IMR-90 (cell line): ENCODE measurements at places on chromosomes 2 and 18. TPM values are rescaled to one million over a fixed set of nuclear protein-coding genes. Genes with fewer than 3 reads are reported as not detected.

- DNase-seq, result no peak
- no peak overlapping the region for H3K4me3 ChIP-seq
- no peak overlapping the region for H3K27ac ChIP-seq
- H3K4me1 ChIP-seq, result no peaks in the 10 kb centered on the region
- no peaks in the 10 kb centered on the region for H3K36me3 ChIP-seq
- no peaks in the 10 kb centered on the region for H3K27me3 ChIP-seq
These were observed 151.9 kb upstream of the ALKAL2 start for GRCh38 chr2:439556-440402.

CDH2 gene
- total RNA-seq, result 105 and 111 TPM in 2 replicates

DNA sequence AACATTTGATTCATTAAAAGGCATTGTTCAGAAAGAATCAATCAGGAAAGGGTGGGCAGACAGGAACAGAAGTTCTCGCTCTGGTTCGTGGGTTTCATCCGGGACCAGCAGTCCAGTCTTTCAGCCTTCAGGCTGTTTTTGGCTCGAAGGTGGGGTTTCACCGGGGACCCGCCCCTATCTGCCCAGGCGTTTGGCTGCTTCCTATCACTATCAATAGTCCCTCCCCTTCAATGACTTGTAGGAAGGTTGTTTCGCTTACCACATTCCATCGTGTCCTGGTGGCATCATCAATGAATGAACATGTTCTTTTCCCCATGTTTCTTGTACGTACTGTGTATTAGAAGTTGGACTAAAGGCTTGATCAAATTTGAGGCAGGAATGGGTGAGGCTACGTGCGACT is 130.3 kb downstream of the NEDD4L start:
- H3K36me3 ChIP-seq, result no peaks in the 10 kb centered on the region
- DNase-seq, result no peak
- H3K27me3 ChIP-seq, result peaks cover 3% of the 10 kb centered on the region

GRCh38 chr2:52881606-52882005 is 886.0 kb upstream of the CHAC2 start:
- peaks cover 14% of the 10 kb centered on the region for H3K4me1 ChIP-seq
- no peaks in the 10 kb centered on the region for H3K36me3 ChIP-seq
- H3K27ac ChIP-seq, result 0 out of 2 replicates have a peak overlapping the region, but pooled peaks have one; percentile 17
- peak; percentile 91 for DNase-seq
- H3K4me3 ChIP-seq, result no peak overlapping the region

IL1B gene
- total RNA-seq, result 3.0 and 3.6 TPM in 2 replicates

DNA sequence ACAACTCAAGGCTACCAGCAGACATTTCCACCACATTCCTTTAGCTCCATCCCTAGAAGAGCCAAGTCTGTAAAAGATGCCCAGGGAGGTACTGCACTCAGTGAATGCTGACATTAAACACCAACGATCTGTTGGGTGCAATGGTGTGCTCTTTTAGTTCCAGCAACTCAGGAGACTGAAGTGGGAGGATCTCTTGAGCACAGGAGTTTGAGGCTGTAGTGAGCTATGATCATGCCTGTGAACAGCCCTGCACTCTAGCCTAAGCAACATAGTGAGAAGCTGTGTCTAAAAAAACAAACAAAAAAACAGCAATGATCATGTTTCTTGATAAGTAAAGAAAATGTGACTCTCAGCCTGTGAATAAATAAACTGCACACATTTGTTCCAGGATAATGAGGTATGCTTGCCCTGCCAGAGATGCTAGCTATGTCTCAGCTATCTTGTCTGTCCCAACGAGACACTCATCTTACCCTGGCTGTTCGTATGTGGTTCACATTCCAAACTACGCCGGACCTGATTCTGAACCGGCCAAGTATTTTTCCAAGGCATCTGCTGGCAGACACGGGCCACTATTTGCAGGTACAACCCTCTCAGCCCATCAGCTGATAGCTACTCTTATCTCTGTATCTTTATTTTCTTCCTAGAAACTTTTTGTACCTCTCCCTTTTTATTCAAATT is 21.8 kb downstream of the TMEM182 start:
- H3K27me3 ChIP-seq, result peaks cover 2% of the 10 kb centered on the region; the same call in 1 of the 2 replicates
- H3K36me3 ChIP-seq, result no peaks in the 10 kb centered on the region
- H3K4me1 ChIP-seq, result peaks cover 2% of the 10 kb centered on the region; the same call in 1 of the 2 replicates
- DNase-seq, result no peak
- H3K4me3 ChIP-seq, result no peak overlapping the region
